ENCODE measurements at places on chromosomes 3 and 15.

GRCh38 chr3:119835556-119835955 lies 53.7 kb downstream of the NR1I2 start:
- DNase-seq, result no peak

DNA sequence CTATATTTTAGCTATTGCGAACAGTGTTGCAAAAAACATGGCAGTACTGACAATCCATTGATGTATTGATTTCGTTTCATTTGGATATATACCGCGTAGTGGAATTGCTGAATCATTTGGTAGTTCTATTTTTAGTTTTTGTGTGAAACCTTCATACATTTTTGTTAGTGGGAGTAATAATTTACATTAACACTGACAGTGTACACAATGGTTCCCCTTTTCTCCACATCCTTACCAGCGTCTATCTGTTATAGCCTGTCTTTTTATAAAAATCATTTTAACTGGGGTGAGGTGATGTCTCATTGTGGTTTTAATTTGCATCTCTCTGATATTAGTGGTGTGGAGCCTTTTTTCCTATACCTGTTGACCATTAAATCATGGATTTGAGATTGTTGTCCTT lies 392.4 kb upstream of the ALCAM start:
- no peak for DNase-seq

DNA sequence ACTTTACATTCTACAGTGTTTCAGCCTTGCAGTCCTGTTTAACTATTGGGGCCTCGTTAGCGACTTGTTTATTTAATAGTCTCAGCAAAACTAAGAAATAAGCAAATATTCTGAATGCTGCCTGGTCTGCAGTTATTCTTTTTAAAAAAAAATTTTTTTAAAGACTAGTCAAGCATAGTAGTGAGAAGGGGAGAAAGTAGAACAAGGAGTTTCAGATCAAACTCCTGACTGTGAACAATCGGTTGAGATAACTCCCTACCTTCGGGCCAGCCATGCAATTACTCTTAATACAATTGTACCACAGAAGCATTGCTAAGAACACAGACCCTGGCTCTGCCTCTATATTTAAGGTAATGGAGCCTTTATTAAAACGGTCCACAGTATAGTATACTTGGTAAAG lies 5.8 kb upstream of the DUT start:
- no peak for DNase-seq

DNA sequence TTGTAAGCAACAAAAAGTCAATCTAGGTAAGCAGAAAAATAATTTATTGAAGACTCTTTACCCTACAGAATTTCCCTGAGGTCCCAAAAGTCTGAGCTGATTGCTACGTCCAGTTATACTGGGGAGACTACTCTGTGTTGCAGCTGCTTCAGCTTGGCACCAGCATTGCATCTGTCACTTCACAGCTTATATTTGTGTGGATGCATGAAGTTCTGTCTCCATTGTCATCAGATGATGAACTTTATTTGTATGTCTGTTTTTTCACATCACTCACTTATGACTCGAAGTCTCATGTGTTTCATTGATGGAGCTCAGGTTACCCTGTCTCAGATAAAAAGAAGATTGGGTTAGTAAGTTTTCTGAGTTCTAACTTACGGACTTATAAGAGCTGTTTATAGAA lies 75.3 kb upstream of the LRRFIP2 start:
- DNase-seq, result no peak

DNA sequence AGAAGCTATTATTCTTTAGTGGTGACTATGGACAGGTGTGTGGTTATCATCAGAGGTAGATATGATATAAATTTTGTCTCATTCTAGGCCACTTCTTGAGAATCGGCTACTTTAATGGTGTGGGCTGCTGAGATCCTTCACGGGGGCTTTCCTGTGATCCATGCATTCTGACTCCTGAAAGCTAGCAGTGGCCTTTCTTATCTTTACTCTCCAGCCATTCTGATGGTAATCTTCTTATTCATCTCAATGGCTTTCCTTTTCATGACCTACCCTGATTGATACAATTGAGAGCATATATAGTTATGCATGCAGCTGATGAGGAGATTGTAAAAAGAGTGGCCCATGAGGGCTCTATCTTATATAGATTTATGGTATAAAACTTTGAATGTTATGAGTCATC lies 78.3 kb upstream of the ZPLD1 start:
- DNase-seq, result no peak

DNA sequence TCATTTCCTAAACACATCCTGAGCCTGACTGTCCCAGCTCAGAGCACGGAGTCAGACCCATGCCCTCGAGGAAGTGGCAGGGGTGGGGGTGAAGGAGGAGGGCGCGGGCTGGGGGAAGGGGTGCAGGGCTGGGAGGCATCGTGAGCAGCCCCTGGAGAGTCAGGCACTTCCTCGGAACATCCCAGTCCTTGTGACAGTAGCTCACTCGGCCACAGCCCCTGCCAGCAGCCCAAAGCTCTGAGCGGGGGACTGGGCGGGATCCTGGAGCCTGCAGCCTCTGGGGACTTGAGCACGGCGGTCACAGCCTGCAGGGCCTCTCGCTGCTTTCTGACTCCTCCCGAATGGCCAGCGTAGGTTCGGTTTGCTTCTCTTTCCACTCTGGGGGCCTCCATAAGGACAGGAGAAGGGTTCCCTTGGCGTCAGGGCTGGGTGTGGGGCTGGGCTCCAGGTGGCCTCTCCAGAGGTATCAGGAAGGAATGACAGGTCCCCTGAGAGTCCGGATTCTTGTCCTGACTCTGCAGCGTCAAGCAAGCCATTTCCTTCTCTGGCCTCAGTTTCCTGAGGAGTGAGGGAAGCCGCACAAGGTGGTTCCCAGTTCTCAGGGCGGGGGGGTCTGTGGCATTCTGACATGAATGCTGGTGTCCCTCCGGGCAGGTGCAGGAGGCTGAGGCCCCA lies 20.9 kb downstream of the PSTPIP1 start:
- DNase-seq, result no peak

- no peak for DNase-seq
Measured at GRCh38 chr15:68279779-68280753, 2.5 kb downstream of the FEM1B start.

DNA sequence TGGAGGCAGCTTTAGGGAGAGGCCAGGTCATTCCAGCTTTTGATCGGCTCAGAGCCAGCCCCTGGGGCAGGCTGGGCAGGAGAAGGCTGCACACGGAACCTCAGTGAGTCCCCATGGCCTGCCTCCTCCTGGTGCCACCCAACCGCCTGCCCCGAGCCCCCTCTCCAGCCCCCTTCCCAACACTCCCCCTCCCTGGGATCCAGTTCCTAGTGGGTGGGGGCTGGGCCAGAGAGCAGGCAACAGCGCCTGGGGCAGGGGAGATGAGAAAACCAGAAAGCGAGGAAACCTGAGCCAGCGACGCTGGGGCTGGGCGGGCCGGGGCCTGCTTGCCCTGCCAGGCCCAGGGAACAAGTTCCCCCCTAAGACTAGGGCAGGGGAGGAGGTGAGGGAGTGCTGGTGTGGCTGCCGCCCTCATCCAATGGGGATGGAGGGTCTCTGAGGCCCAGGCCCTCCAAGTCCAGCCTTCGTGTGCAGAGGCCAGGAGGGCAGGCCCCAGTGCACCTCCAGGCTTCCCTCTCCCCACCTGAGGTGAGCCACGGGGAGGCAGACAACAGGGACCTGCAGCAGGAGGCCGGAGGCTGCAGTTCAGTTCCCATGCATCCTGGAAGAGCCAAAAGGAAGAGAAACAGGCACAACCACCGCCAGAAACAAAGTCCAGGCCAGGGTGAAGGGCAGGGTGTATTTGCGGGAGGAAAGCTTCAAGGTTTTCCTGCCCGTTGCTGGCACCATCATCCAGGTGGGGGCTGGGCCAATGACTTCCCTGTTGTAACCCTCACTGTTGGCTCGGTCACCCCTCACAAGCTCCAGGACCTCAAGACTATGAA lies 4.0 kb upstream of the SEMA3F start:
- DNase-seq, result no peak

- no peak for DNase-seq
Measured at GRCh38 chr3:132703733-132704132, 18.5 kb downstream of the NPHP3 start.

- DNase-seq, result no peak
Measured at GRCh38 chr15:40075298-40076044, 33.2 kb downstream of the BMF start.

DNA sequence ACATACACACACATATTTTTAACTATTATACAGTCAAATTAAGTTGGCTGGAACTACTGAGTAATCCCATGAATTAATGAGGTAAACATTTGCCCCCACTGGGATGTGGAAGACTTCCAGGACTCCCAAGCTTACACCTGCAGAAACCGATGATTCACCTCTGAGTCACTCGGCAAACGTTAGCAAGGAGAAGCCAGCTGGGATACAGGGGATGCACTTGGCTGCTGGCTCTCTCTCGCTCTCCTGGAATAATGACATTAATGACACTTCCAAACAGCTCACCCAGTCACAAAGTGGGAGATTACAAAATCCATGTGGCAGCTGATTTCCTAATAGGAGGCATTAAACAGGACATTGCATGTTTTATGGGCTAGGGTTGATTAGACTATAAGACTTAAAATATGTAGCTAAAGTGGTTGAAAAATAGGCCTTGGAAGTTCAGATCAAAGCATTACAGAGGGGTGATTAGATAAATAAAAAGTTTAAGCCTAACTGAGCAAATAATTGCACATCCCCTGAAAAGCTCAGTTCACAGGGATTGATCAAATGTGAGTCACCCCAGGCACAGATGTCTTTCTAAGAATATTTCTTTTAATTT lies 500.9 kb downstream of the SOX2 start:
- DNase-seq, result no peak

- DNase-seq, result no peak
Measured at GRCh38 chr3:130607553-130608154, 90.7 kb downstream of the COL6A6 start.

DNA sequence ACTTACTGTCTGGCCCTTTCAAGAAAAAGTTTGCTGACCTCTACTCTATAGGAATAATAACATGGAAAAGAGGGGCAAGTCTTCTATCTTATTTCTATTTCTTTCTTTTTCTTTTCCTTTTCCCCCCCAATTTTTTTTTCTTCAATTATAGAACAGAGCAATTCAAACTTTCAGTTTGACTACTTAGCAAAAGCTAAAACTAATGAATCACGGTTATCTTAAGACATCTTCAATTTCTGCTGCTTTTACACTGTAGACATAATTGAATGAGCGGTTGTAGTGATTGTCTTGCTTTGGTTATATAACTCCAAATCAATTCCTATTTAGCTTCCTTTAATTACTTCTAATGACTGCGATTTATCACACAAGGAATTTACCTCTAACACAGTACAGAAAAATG lies 74.3 kb upstream of the P2RY1 start:
- DNase-seq, result no peak

GRCh38 chr15:47669221-47669620 lies 48.1 kb upstream of the SEMA6D start:
- DNase-seq, result no peak

GRCh38 chr3:169085827-169086226 lies 577.7 kb downstream of the MECOM start:
- no peak for DNase-seq

DNA sequence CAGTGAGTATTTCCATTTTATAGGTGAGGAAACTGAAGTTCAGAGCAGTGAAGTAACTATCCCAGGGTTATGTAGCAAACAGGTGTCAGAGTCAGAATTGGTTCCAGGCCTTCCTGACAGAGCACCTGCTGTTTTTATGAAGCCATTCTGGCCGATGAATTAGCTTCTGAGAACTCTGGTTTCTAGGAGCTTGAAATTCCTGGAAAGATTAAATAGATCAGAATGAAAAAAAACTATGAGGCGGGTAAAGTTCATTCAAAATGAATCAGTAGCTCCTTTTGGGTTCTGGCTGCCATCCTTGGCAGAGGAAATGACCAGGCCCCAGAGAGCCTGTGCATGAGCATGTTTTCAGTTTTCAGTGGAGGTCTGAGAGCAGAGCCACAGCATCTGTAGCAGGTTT lies 59.3 kb upstream of the CFAP161 start:
- DNase-seq, result no peak

GRCh38 chr3:149902498-149903139 lies 68.1 kb downstream of the PFN2 start:
- no peak for DNase-seq

DNA sequence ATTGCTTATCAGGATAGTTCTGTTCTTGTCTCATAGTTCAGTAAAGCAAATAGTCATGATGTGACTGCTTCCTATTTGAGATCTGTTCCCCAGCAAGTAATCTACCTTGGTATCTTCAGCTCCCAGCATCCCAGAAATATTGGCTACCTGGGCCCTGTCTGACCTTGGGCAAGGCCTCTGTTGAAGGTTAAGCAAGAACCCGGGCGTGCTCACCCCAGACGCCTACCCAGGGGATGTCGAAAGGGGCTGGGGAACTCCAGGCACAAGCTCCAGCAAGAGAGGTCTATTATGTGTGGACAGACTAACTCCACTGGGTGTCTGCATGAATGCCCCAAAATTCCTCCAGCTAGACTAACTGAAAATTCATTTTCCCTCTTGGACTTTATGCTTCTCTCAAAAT lies 37.3 kb upstream of the IGF1R start:
- DNase-seq, result no peak

DNA sequence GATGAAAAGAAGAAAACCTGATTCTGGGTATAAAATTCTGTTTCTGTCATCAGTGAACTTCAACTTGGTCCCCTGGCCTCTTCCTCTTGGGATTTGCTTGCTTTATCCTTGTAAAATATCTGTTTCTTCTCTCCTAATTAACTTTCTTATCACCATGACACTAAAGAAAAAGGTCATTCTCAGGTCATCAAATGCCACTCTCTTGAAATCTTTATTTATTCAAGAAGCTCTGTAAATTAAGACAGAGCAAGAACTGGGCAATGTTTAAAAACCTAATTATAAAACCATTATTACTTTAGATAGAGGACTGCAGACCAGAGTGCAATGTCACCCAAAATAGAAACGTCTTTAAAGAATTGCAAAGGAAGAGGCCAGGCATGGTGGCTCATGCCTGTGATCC lies 6.0 kb upstream of the LIPC start:
- DNase-seq, result no peak

DNA sequence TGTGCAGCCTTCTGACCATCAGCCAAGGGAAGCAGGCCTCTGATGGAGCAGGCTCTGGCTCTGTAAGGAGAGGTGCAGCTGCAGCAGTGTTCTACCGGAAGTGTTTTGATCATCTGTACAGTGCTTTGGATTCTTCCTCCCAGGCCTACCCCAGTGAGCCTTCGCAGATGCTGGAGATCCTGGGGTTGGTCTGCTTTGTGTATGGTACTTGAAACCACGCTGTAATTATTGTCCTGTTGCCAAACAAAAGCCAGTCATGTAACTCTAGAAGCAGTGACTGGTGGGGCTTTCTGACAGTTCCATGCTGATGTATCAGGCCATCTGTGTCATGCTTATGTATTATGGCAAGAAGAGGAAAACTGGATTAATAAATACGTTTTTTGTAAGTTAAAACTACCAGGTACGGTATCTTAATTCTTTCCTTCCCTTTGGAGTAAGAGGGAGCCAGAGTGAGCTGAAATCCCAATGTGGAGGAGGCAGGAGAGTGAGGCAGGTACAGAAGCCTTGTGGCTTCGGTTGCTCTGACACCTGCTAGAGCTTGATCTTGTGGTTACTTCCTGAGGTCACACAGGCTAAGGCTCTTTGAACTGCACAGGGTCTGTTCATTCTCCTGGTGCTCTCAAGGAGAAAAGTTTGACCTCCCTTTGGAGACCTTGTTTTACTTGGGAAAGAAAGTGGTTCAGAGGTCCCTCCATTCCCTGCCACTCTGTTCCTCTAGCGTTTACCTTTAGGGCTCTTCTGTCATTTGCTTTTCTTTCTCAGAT lies 3.7 kb downstream of the TMEM42 start:
- DNase-seq, result no peak

Measured in activated CD4-positive, alpha-beta T cell treated with anti-CD3 and anti-CD28 coated beads, Interleukin-2, amount 50 U/mL, for 4 hours (primary cell).